ENCODE measurements at places on chromosomes 2 and 18.

DNA sequence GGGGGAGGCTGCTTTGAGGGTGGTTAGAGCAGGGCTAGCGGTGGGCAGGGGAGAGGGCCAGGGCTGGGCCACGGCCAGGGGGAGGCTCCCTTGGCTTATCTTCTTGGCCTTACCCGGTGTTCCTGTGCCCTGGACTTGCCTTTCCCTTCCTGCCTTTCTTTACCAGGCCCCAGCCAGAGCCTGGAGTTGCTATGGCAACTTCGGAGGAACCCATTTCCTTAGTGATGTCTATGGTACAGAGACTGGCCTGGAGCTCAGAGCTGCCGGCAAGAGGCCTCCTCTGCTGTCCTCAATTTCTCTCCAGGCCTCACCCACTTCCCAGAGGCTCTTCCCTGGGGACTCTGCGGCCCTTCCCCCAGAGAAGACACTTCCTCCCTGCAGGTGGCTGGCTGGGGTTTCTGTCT lies 11.5 kb downstream of the SPEG start:
- no peak for DNase-seq

DNA sequence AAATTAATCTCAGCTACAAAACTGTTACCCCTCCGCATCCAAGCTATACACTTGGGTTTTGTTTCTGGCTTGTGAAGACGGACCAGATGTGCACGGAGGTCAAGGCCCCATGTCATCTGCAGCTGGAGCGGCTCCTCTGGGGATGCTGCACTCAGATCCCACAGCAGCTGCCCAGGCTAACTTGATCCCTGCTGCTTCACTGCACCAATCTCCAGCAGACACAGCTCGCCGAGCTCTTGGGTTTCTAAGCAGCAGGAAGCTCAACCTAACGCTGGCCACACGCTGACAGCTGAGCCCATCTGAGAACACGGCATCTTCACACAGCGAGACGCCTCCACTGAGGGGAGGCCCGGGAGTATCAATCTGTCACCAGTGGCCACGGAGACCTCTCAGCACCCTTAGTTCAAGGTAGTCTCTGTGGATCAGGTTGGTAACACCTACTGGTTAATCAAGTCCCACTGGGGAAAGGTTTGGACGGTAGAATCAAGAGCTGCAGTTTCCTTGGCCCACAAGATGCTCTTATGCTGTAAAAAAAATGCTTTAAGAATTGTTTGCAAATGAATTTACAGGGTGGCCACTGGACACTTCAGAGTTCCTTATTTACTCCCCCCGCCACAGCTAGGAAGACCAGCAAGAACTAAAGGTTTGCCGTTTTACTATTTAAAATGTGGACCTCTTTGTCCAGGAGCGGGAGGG lies 67.5 kb downstream of the EMILIN2 start:
- DNase-seq = no peak

- no peak for DNase-seq
Measured at GRCh38 chr18:32910694-32911296, 138.0 kb upstream of the KLHL14 start.

GRCh38 chr2:50694798-50695197 lies 337.1 kb downstream of the NRXN1 start:
- DNase-seq = no peak

- no peak for DNase-seq
Measured at GRCh38 chr2:30683236-30683956, 123.8 kb downstream of the CAPN13 start.

GRCh38 chr2:160459538-160460332 lies 33.9 kb downstream of the RBMS1 start:
- DNase-seq = no peak

DNA sequence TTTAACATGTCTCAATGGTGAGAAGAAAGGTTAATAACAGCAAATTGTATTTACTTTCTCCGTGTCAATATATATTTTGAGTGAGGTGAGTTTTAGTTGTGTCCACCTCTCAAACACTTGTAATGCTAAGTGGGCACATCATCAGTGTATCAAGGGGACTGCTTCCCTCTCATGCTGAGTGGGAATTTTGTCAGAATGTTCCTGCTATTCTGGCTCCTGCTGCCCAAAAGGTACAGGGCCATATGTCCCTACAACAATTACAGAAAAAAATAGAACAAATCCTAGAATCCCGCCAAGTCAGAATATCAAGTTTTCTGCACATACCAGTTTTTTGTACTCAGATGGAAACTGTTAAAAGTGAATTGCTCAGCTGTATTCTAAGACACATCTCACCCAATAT lies 5.4 kb upstream of the CERKL start:
- no peak for DNase-seq
